Thymus (tissue), 14 donors: ENCODE measurements at places on chromosomes 1 and 21.

DNA sequence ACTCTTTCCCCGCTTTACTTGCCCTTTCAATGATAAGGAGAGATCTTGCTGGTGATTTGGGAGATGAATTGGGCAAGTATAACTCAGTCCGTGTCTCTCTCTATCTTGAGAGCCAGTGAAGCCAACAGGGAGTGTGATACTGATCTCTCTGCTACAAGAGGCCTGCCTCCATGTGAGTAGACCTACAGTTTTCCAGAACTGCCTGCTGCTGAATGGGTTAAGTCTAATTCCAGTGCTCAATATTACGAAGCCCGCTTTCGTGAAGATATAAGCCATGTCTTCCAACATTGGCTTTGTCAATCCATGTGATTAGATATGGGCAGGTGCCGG is 92.6 kb downstream of the ADCY10 start:
- no peak for DNase-seq

GRCh38 chr1:47584249-47584648 is 146.4 kb downstream of the FOXD2 start:
- DNase-seq, result no peak

DNA sequence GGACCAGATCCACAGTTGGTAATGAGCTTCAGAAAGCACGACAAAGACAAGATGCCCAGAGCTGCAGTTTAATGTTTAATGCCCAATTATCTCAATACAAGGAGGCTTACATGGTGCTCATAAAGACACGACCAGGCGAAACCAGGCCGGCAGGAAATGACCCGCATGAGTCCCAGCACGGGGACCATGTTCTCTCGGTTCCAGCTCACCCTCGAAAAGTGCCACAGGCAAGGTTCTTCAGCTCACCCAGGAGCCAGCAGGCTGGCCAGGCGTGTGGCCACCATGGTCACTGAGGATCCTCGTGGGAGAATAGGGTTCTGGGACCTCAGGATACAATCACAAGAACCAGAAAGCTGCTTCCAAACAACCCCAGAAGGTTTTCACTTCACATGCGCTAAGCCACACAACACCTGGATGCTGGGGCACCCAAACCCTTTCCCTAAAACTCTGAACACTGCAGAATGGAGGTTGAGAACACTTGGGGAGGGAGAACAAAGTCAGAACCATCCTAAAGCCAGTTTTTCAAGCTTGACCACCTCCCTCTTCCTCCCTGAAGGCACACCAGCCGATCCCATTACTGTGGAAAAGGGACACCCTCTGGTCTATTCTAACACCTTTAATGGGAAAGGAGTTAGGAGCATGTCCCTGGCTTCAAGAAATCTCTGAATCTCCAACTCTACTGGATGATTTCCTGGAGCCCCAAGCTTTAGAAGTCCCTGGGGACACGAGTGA is 22.6 kb upstream of the ASAP3 start:
- DNase-seq, result no peak

- no peak for DNase-seq
Measured at GRCh38 chr1:48725341-48726046, 51.2 kb downstream of the BEND5 start.

DNA sequence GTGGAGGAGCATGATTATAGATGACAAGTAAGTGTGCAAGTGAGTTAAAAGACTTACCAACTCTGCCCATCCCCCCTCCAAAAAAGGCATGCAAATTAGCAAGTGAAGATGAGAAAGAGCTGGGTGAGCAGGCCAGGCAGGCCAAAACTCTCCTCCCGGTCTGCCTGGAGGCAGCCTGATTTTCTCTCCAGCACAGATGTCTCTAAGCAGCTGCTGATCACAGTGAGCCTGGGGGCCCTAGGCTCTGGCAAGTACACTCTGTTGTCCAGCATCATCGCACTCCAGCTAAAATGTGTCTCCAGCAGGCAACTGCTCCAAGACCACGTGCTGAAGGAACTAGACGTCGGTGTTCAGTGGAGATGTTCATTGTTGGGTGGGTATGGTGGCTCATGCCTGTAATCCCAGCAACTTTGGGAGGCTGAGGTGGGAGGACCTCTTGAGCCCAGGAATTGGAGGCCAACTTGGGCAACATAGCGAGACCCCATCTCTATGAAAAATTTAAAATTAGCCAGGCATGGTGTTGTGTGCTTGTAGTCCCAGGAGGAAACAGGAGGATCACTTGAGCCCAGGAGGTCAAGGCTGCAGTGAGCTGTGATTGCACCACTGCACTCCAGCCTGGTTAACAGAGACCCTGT is 56.7 kb upstream of the PUM1 start:
- no peak for DNase-seq

GRCh38 chr1:42928859-42929258 is 29.8 kb downstream of the SLC2A1 start:
- no peak for DNase-seq

GRCh38 chr1:21573475-21573874 is 64.3 kb downstream of the ALPL start:
- DNase-seq, result no peak

- no peak for DNase-seq
Measured at GRCh38 chr1:208031316-208031931, 120.5 kb upstream of the CD34 start.

- peak; percentile 47 for DNase-seq
Measured at GRCh38 chr1:87151500-87152421, 176.9 kb upstream of the LMO4 start.

DNA sequence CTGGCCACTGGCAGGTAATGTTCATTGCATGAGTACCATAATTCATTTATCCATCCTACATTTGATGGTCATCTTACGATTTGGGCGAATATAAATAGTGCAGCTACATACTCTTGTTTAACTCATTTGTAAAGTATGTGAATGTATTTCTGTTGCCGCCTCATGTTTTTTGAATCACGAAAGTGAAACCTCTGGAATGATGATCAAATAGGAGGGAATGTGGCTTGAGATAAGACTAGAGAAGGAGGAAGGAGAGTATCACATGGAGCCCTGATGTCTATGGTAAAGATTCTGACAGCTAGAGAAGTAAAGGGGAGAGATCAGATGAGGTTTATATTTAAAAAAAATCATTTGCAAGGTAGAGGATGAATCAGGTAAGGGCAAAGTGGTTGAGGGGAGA is 8.0 kb downstream of the MRPS14 start:
- DNase-seq, result no peak

- DNase-seq, result no peak
Measured at GRCh38 chr1:117176579-117176978, 34.1 kb downstream of the VTCN1 start.

GRCh38 chr1:172724765-172725613 is 66.1 kb downstream of the FASLG start:
- no peak for DNase-seq

DNA sequence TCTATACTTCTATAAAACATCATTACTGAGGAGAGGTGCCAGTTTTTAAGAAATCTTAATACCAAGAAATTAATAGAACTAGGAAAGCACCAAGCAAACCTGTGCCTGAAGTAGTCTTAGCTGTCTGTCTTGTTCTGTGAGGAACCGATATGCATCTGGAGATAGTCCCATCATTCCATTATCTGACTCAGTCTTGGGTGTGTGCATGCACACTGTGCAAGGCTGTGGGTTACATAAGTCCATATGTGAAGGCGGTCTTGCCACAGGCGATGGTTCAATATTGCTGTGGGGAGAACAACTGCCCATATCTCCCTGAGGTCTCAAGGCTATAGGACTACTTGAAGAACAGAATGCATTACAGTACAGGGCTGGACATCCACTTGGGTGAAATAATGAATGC is 33.8 kb downstream of the STIL start:
- no peak for DNase-seq

GRCh38 chr1:221672239-221672645 is 69.6 kb downstream of the DUSP10 start:
- no peak for DNase-seq

DNA sequence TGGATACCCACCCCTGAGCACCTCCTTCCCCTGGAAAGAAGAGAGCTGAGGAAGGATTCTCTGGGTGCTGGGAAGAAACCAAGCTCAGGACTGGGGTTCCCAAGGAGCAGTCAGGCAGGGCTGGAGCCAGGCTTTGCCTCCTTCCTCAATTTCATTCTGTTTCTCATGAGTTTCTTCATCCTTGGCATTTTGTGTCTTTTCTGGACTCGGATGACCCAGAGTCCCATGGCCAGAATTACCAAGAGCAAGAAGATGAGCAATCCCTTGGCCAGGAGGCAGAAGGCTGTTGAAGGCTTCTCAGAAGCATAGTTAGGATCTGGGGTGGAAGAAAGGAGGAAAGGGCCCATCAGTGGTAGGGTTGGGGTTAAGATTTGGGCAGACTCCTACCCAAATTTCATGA is 2.5 kb downstream of the SLAMF9 start:
- no peak for DNase-seq

GRCh38 chr1:62288224-62288623 is 31.0 kb downstream of the KANK4 start:
- no peak for DNase-seq
